Retinal pigment epithelial cell (primary cell): ENCODE measurements at places on chromosomes 3 and 15.

DNA sequence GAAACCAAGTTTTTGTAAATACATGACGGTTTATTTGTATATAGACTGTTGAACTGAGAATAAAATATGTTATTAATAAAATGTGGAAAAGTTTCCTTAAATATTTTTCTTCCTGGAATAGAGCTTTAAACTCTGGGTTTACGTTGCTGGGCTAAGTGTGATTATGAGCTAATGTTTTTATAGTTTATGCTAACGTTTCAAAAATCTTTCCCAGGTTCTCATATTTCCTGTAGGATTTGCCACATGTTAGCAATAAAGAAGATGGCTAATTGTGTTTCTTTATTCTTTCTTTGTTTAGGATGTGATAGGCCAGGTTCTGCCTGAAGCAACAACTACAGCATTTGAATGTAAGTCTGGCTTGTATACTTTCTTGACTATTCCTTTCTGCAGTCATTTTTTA lies 7.2 kb downstream of the MAP2K5 start:
- DNase-seq = no peak

DNA sequence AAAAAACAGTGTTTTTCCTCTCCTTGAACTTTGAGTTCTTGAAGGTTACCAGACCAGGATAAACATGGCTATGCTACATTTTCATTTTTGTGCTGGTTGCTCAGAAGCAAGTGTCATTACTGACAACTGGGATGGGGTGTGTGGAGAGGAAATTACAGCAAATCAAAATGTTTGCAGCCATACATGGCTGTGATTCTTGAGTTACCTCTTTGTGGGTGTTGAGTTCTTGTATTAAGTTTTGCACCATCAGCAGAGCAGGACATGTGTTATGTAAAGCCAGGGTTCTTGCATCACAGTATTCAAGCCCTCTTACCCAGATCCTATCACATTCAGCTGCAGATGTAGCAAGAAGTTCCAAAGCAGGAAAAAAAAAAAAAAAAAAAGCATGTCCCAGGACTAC lies 53.9 kb upstream of the ATOSA start:
- DNase-seq = no peak

DNA sequence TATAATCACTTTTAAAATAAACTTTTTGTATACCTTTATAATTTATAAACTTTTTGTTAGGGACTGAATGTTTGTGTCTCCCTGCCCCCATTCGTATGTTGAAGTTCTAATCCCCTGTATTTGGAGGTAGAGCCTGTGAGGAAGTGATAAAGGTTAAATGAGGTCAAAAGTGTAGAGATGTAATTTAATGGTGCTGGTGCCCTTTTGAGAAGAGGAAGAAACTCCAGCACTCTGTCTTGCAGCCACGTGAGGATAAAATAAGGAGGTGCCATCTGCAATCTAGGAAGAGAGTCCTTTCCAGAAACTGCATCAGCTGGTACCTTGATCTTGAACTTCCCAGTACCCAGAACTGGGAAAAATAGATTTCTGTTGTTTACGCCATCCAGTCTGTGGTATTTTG lies 106.1 kb upstream of the RGMA start:
- no peak for DNase-seq

- no peak for DNase-seq
Measured at GRCh38 chr3:58639842-58640241, 26.7 kb downstream of the FAM3D start.

- DNase-seq = no peak
Measured at GRCh38 chr3:130843441-130843840, 50.4 kb upstream of the ATP2C1 start.

DNA sequence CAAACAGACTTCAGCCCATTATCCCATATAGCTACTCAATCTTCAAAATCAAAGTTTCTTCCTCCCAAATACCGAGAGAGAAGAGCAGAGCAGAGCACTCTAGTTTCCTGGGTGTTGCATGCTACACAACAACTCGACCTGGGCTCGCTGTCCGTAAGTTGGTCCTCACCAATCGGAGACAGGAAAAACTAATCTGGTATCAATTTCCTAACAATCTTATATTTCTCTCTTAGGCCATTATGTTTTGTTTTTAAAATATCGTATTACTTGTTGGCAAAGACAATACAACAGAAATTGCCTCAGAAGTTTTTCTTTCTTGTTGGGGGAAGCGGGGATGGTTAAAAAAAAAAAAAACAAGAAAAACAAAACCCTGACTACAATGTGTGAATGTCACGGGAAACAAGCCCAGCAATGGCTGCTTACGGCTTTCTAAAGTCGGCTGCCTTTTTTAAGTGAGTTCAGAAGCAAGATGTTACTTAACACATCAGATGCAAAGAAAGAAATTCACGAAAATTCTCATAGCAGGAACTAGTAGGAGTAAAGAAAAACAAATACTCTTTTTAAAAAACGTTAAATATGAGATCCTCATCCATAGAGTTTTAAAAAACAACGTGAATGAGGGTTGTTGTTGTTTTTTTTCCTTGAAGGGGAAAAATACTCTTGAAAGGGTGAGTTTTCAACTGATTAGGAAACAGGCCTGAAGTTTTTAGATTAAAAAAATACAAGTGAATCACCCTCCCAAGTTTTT lies 1.9 kb downstream of the VGLL4 start:
- no peak for DNase-seq

DNA sequence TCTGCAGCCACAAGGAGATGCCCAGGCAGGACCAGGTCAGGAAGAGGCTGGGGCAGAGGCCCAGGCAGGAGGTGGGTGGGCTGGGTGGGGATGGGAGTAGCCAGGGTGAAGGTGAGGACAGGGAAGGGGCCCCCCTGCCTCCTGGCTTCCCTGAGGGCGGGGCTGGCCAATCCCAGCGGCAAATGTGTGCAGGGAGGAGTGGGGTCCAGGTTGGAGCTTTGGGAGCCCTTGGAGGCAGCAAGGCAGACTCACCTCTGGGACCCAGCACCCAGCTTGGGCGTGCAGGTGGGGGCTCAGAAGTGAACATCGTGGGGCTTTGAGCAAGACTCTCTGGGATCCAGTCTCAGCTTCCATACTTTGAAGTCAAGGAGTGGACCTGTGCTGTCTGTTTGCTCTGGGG lies 25.2 kb downstream of the GP9 start:
- no peak for DNase-seq

GRCh38 chr15:50168783-50169411 lies 13.1 kb upstream of the SLC27A2 start:
- DNase-seq = peak; percentile 85

DNA sequence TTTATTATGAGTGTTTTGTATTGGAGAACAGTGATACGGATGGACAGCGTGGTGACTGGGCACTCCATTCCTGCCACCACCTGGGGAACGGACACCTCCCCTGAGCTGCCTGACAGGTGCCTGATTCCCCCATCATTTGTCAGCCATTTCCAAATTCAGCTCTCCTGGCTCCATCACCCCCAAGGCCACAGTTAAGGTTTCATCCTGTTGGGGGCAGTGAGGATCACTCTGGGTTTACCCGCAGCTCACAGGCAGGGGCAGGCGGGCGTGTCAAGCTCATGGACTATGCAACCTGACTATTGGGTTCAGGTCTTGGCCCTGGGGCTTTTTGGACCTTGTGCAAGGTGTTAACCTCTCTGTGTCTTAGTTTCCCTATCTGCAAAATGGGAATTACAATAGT lies 76.3 kb downstream of the RAB11A start:
- no peak for DNase-seq

DNA sequence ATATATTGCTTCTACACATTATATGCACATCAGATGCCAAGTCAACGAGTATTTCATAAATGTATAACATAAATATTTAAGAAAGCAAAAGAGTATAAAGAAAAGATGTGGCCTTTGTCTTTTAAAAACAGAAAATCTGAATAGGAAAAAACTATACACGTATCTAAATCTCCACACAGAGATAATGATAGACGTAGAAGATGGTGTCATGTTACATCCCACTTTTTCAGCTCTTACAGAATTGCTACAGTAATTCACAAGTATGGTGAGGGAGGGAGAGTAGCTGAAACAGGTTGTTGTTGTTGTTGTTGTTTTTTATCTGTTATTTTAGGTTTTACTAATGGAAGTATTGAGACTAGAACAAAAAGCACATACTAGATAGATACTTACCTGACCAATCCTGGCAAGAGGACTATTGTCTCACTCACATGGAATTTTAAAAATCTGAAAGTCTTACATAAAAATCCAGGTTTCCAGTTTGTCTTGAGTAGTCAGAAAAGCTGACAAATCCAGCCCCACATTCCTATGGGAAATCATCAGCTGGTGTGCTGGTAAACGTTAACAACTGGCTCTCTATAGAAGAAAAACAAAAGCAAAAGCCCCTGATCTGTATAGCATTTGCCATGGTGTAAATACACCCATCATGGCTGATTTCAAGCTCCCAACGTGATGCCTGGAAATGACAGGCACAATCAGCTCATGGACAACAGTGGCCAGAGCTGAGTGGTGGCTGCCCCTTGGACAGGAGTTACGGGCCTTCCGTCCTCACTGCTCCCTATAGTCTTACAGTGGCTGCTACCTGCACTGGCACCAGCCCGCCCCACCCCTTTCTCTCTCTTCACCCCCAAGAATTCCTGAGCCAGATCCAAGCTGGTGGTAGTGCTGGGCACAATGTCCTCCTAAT lies 47.4 kb upstream of the VGLL4 start:
- DNase-seq = peak; percentile 39

GRCh38 chr3:57948781-57949242 lies 59.4 kb upstream of the FLNB start:
- no peak for DNase-seq

DNA sequence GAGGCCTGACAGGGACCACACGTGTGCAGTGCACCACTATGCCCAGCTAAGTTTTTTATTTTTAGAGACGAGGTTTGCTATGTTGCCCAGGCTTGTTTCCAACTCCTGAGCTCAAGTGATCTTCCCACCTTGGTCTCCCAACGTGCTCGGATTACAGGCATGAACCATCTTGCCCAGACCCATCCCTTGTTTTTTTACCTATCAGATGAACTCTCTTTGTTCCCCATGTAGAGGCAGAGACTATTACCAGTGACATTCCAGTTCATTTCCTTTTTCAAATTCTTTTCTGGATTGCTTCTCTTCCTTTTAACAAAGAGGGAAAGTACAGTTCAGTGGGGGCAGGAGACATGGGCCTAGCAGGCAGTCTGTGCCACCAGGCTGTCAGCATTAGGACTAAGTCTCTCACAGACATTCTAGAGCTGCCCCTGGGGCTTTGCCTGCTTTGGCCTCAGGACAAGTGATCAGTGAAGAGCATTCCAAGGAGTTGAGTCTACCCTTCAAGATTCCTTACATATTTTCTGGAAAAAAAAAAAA lies 103.5 kb upstream of the SLC7A14 start:
- DNase-seq = peak; percentile 93

- no peak for DNase-seq
Measured at GRCh38 chr3:18190646-18191045, 234.5 kb downstream of the SATB1 start.

DNA sequence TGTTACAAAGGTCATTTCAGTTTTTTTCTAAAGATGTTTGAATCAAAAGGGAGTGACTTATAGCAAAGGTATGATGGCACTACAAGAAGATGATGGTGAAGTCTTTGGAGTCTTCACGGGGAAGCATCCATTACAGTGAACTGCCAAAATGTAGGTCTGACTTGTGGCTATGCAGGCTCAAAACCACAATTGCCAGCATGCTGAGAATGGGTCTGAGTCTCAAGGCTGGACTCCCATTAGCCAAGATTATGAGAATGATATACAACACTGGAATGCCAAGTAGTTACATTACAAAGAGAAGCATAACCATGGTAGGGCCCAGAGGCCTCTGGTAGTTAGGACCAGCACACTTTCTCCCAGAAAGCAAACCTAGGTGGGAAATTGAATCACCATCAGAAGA lies 194.2 kb downstream of the MTHFS start:
- DNase-seq = no peak
